ENCODE measurements at places on chromosomes 11 and 22.

GRCh38 chr11:106828976-106829375 lies 189.3 kb downstream of the GUCY1A2 start:
- DNase-seq, result no peak

- no peak for DNase-seq
Observed at GRCh38 chr11:92628401-92629292, 340.8 kb upstream of the MTNR1B start.

- DNase-seq, result no peak
Observed at GRCh38 chr22:23850136-23850611, 7.5 kb upstream of the SLC2A11 start.

DNA sequence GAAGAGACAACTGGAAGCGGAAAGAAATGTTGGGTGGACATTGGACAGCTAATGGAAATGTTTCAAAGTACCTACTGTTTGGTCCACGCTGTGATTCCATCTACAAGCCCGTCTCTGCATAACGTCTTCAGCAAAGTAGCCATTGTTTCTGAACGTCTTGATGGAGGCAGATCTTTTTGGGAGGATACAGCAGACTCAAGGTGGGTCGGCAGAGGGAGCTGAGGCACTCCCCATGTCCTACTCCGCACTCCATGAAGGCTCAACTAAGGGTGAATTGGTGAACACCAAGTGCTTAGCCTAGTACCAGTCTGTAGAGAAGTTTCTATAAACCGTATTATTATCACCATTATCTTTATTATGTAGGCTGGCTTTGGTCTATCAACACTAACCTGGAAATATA lies 45.8 kb downstream of the PRR5L start:
- DNase-seq, result no peak

DNA sequence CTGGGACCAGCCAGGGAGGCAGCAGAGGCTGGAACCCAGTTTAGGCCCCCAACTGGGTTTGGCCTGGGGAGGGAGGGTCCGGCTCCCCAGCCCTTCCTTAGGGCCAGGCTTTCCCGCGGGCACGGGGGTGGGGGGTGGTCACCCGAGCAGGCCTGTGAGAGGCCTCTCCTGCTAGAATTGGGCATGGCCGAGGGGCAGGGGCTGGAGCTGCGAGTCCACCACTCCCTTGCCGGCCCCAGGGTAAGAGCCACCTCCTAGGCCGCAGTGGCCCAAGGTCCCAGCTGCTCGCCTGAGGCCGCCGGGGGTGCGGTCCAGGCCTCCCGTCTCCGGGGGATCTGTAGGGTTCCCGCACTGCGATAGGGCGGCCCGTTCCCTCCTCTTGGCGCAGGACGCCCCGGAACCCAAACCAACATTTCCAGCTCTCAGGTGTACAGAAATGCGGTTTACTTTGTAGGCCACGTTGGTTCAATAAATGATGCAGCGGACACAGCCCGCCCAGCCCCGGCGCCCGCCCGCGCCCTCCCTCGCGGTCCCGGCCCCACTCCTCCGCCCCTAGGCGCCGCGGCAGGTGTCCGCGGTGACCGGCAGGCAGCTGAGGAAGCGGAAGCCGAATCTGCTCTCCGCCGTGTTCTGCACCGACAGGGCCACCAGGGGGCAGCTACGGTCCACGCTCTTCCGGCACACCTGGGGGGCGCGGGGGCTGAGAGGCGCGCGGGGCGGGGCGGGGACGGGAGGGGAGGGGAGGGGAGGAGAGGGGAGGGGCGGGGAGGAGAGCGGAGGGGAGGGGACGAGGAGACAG lies 5.9 kb downstream of the LMNTD2 start:
- DNase-seq, result no peak

DNA sequence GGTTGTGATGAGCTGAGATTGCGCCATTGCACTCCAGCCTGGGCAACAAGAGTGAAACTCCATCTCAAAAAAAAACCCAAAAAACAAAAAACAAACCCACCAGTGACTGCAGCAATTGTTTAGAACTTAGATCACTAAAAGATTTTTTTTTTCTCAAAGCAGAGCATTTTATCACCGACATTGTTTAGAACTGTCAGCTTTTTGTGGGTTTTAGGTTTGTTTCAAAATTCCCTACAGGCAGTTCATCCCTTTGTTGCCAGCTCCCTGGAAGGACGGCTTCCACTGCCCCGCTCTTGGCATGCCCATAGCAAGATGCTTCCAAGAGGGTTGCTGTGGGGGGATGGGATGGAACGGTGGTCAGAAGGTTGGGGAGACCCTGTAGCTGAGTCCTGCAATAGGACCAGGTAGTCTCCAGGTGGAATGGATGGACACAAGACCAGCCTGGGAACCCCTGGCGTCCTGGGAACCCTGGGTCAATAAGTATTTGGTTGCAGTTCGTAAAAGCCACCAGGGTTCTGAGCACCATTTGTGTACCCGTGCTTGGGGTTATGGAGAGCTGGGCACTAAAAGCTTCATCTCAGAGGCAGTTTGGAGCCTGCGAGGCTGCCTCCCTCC lies 46.7 kb downstream of the TSPAN18 start:
- DNase-seq, result no peak

- DNase-seq, result peak; percentile 84
Observed at GRCh38 chr11:14499560-14500180, at the start of gene COPB1. COPB1 (minus strand) TSS chr11:14499811; CDS start chr11:14498928, 883 bp downstream.

GRCh38 chr11:69666752-69667536 lies 8.2 kb downstream of the LTO1 start:
- DNase-seq, result no peak

DNA sequence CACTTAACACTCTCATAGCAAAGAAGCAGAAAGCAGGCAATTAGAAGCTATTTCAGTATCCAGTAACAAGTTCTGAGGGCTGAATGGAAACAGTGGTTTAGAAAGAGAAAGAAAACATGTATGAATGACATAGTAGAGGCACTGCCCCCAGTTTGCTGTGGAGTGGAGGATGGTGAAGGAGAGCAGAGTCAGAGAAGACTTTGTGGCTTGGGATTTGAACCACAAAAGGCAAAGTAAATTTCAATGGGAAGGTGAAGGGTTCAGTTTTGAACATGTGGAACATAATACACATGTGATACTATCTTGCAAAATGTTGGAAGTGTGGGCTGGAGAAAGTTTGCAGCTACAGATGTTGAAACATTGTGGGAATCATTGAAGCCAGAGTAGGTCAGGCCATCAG lies 81.4 kb downstream of the SNX19 start:
- no peak for DNase-seq

GRCh38 chr11:117830674-117831351 lies 6.3 kb upstream of the FXYD2 start:
- DNase-seq, result no peak

GRCh38 chr11:60863550-60864521 lies 3.5 kb upstream of the ZP1 start:
- DNase-seq, result no peak

DNA sequence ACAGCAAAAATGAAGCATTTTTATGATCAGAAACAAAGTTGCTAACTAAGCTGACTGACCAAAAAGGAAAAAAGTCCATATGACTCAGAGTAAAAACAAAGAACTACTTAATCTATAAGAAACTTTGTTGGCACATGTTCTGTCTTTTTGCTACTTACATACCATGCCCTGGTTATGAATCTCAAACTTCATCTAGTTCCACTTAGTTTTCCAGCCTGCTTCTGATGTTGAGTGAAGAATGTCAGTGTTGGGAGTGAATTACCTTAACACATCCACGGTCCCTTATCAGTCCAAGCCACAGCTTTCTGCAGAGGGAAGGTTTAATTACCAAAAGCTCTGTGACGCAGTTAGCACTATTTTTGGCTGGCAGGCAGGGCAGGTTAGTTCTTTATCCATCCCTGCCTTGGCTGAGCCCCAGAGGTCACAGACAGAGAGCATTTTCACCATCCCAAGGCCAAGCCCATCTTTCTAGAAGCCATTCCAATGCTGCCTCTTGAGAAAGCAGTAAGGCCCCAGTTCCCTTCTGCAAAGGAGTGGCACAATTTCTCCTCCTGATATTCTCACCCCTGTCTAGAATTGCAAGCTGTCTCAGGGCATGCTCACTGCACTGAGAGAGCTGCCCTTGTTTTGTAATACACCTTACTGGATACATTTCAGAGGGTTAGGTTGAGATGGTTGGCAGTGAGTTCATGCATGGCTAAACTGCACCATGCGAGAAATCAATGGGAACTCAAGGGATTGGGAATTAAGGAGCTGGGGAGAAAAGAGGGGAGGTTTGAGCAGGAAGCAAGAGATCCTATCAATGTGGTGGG lies 67.1 kb downstream of the SLC1A2 start:
- DNase-seq, result no peak

DNA sequence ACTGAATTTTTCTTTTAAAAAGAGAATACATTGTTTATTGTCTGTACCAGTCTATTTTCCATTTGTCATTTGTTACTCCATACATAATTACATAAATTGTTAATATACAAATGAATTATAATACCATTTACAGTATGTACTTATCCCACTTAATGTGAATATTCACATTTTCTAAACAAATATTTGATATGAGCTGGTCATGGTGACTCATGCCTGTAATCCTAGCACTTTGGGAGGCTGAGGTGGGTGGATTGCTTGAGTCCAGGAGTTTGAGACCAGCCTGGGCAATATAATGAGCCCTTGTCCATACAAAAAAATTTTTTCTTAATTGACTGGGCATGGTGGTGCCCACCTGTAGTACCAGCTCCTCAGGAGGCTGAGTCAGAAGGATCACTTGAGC lies 6.8 kb downstream of the SC5D start:
- no peak for DNase-seq

- DNase-seq, result no peak
Observed at GRCh38 chr22:47854251-47854650, 1091.8 kb downstream of the TBC1D22A start.

- no peak for DNase-seq
Observed at GRCh38 chr11:112615238-112615637, 346.0 kb upstream of the NCAM1 start.

GRCh38 chr11:27916541-27917100 lies 191.3 kb downstream of the KIF18A start:
- DNase-seq, result no peak

GRCh38 chr22:24402460-24403192 lies 24.8 kb upstream of the ADORA2A start:
- peak; percentile 83 for DNase-seq

DNA sequence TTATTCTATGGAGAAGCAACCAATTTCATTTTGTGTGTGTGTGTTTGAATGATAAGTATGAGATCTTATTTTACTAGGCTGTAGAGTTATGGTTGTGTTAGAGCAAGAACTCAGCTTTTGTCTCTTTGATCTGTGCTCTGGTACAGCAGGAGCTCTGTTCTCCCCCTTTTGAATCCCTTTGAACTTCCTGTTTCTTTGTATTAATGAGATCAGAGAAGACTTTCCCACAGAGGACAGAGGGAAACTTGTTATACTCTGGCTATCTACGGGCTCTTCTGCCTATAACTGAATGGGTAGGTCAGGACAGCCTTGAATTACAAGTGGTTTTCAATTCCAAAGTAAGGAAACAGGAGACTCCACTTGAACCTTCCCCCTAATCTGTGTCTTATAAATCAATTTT lies 1015.0 kb upstream of the RAG2 start:
- no peak for DNase-seq

DNA sequence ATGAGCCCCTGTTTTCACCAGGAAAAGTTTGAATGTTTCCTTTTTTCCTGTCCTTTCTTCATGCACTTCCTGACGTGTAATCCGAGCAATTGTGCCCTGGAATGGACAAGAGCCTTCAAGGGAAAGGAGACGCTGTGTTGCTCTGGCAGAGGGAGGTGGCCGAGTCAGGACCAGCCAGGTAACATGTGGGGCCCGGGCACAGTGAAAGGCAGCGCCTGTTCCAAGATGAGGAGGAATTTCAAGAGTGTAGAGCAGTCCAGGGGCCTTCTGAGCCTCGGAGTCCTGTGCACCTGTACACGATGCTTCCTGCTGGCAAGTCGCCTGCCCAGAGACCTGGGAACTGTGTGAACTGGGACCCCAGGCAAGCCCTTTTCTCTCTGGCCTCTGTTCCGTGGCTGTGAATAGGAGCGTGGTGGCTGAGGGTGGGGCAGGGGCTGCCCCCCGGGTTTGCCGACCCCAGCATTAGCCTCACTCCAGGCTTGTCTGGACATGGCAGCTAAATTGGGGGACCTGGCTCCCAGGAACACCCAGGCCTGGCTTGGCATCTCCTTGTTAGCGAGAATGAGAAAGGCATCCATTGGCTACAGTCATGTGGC lies 92.0 kb downstream of the MYEOV start:
- no peak for DNase-seq

DNA sequence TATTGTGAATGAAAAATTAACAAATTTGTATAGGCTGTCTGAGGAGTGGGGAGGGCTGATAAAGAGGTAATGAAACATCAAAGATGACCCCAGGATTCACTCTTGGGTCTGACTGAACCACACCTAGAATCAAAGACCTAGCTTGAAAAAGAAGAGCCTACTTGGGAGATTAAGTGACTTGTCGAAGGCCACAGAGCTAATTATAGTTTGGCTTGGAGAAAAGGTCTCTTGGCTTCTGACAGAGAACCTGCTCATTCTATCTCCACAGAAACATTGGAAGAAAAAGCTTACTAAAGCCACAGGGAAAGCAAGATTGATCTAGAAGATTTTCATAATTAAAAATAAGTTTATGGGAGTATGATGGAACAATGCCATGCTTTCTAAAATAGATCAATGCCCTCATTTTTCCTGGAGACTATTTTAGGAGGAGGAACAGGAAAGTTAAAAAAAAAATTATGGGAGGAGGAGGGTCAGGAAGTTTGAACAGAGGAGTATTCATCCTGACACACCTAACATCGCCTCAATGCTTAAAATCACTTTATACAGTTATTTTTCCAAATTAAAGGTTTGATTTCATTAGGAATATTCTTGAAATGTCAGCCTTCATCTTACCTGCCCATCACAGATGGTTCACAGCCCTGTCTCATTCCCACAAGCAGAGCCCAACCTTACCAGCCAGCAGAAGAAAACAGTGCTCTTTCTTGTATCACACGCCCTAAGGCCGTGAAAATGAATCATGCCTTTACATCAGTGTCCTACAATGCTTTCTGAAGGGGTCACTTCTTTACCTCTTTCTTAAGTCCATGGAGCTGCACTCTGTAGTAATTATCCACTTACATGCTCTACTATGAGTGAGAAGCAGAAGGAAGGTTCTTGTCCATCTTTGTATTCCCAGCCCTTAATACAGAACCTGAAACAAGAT lies 231.1 kb upstream of the MPPED2 start:
- DNase-seq, result no peak

GRCh38 chr11:116371146-116371545 lies 401.6 kb downstream of the BUD13 start:
- DNase-seq, result no peak

Measured in thoracic aorta (tissue), 2 donors.